ENCODE measurements at places on chromosomes 12 and 14. TPM values are rescaled to one million over a fixed set of nuclear protein-coding genes. Genes with fewer than 3 reads are reported as not detected.

DNA sequence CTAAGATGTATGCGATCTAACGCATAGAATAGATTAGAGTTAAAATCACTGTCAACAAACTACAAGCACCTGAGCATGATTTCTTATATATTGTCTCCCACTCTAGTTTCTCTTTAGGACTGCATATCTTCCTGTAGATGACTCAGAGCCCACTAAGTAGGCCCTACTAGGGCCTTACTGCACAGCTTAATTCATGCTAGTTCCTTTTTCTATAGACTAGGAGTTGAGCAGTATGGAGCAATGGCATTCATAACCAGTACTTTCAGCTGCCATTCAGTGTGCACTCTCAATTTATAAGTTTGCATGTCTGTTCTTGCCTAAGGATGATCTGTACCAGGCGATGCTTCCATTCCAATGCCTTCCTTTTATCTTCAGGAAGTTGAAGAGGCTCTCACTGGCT lies 103.5 kb downstream of the METTL25 start:
- no peak for DNase-seq

GRCh38 chr14:74238974-74239847 lies at the start of gene VSX2:
VSX2 (plus strand) TSS chr14:74239449; CDS start chr14:74239562, 113 bp downstream.
- peak; percentile 89 for DNase-seq

GRCh38 chr14:59849411-59850130 lies 21.0 kb downstream of the RTN1 start:
- no peak for DNase-seq

- no peak for DNase-seq
Measured at GRCh38 chr12:52370926-52371608, 3.8 kb upstream of the KRT85 start.

The AQP6 gene
- 0.20 TPM for total RNA-seq

DNA sequence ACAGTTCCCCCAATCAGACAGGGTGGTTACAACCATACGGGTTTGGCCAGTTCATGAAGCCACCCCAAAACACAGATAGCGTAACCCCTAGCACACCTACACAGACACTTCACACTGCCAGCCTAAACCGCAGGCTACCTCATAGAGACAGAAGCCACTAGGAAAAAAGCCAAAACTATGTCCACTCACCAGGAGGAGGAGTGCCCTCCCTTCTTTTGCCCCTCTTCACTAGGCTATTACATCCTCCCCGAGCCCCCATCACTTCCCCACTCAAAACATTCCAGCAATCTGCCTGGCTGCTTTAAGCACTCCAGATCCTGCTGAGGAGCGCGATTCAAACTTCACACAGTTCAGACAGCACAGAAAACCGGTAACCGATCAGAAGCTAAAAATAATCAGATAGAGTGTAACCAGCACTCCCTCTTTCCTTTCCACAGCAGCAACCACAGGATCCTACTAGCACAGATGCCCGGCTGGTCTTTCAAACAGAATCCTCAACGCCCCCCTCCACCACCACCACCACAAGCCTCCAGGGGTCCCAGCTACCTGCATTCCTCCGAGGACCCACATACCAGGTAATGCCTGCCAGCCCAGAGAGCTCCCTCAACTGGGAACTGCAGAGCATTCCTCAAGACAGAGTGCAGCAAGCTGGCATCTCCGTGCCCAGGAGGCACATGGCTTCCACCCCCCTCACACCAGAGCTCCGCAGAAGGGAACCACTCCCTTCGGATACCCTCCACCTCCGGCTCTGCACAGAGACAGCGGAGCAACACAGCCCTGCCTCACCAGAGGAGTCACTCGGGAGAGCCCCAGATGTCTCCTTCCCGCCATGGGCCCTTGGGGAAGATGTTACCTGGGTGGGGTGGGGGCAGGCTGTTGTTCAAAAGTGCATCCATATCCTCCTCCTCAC lies 1.5 kb downstream of the CHD4 start:
- peak; percentile 85 for DNase-seq

DNA sequence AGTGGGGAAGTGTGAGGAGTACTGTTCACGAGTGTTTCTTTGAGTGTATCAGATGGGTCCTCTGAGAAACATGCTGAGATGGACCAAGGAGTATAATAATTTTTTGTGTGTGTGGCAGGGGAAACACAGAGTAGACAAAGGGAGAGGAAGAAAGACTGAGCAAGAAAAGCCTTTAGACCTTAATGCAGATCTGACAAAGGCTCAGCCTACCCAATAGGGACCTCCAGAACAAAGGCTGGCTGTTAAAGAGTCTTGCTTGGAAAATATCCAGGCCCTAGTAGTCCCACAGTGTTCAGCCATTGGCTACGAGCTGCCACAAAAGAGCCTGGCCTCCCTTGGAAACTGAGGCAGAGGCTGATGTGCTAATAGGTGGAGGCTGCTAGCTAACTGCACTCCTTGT lies 13.5 kb downstream of the COQ5 start:
- DNase-seq: no peak

- no peak for DNase-seq
Measured at GRCh38 chr12:19810213-19810612, 370.9 kb downstream of the AEBP2 start.
